ENCODE measurements at places on chromosomes 6 and 20.

DNA sequence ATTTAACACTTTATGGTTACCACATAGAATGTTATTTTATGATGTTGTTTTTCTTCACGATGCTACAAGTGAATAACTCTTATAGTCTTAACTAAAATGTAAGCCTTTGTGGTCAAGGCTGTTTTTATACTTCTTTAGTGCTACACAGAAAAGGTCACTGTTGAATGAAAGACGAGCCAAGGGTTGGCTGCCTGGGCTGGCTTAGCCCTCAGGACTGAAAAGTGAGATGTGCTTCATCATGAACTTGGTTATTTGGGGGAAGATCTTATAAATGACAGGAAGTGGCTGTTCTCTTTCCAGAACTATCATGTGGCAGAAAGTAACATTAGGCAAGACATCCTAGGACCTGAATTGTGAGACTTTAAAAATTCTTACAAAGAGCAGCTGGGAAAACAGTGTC, 404.0 kb downstream of the BTBD3 start:
- DNase-seq: no peak
- H3K4me1 ChIP-seq: no peaks in the 10 kb centered on the region
- H3K27ac ChIP-seq: no peak overlapping the region
- H3K27me3 ChIP-seq: no peaks in the 10 kb centered on the region
- H3K36me3 ChIP-seq: no peaks in the 10 kb centered on the region

DNA sequence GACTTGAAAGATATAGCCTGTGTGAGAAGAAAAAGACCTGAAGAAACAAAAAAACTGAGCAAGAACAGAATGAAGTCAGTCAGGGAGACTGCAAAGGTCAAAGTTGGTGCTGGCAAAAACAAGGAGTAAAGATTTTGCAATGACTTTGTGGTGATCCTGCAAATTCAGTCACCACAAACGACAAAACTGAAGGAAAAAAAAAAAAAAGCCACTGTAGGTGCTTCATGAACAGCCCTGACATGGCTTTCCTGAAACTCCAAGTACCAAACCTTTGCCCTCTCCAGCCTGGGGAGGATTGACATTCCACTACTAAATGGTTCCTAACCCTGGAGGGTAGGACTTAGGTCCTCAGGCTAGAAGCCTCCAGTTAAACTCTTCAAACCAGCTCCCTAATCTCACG, 114.7 kb upstream of the BEND3 start:
- H3K27me3 ChIP-seq: no peaks in the 10 kb centered on the region
- H3K4me1 ChIP-seq: no peaks in the 10 kb centered on the region
- H3K27ac ChIP-seq: no peak overlapping the region

DNA sequence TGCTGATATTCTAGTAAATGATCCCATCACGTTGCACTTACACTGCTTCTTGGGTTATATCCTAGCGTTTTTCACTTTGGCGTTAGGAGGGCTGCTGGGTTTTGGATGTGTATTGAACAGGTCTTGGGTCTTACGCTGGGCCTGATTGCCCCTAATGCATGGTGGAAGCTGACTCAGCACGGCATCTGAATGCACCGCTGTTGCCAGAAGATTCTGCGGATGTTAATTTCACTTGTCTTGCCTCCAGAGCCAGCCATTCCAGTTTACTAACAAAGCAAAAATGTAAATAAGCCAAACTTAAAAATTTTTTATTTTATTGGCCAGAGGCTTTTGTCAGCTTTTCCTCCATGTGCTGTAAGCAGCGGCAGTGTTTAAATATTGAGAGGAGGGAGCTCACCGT, 233.5 kb downstream of the TMEM242 start:
- H3K27ac ChIP-seq: no peak overlapping the region
- DNase-seq: no peak
- H3K27me3 ChIP-seq: no peaks in the 10 kb centered on the region

DNA sequence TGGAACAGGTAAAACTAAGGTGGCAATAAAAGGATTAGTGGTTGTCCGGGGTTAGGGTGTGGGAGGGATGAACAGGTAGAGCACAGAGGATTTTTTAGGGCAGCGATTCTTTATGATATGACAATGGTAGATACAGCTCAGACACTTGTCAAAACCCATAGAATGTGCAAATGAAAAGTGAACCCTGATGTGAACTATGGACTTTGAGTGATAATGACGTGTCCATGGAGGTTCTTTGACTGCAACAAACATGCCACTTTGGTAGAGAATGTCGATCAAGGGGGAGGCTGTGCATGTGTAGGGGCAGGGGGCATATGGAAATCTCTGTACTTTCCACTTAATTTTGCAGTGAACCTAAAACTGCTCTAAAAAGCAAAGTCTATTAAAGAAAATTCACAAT, 100.7 kb downstream of the LAMP5 start:
- H3K27ac ChIP-seq: no peak overlapping the region
- H3K27me3 ChIP-seq: no peaks in the 10 kb centered on the region
- no peaks in the 10 kb centered on the region for H3K4me1 ChIP-seq
- no peaks in the 10 kb centered on the region for H3K36me3 ChIP-seq
- no peak overlapping the region for H3K4me3 ChIP-seq
- DNase-seq: no peak

GRCh38 chr20:38311091-38311490, 7.1 kb downstream of the BPI start:
- no peaks in the 10 kb centered on the region for H3K4me1 ChIP-seq
- no peak overlapping the region for H3K27ac ChIP-seq
- no peak for DNase-seq

- no peaks in the 10 kb centered on the region for H3K36me3 ChIP-seq
- H3K27me3 ChIP-seq: no peaks in the 10 kb centered on the region
- no peak overlapping the region for H3K4me3 ChIP-seq
- no peak overlapping the region for H3K27ac ChIP-seq
Observed at GRCh38 chr20:1857466-1857865, 37.7 kb upstream of the SIRPA start.

DNA sequence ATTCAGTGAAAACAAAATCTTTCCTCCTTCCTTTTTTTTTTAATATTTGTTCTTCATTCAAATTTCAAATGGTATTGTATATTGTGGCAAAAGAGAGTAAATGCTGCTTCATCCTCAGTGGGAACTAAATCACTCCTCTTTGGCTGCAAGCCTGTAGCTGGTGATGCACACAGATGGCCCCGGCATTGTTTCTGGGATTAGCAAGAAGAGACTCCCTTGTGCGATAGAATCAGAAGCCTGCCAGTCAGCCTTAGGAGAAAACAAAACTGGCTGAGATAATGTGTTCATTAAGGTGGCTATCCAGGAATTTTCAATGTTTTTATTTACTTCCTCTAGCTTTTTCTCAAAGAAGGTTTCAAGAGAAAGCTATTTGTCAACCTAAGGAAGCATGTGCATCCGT, 20.7 kb upstream of the ELOVL2 start:
- H3K27ac ChIP-seq: no peak overlapping the region
- no peaks in the 10 kb centered on the region for H3K36me3 ChIP-seq
- H3K4me1 ChIP-seq: no peaks in the 10 kb centered on the region
- H3K27me3 ChIP-seq: no peaks in the 10 kb centered on the region
- H3K4me3 ChIP-seq: no peak overlapping the region

DNA sequence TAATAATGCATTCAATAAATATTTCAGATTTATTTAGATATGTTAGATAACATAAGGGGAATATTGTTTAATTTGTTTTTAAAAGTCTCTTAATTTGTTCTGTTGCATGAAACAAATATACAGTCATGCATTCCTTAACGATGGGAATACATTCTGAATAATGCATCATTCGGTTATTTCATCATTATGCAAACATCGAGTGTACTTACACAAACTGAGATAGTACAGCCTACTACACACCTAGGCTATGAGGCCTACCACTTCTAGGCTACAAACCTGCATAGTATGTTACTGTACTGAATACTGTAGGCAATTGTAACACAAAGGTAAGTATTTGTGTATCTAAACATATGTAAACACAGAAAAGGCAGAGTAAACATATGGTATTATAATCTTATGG, 118.7 kb downstream of the EPHA7 start:
- H3K4me1 ChIP-seq: no peaks in the 10 kb centered on the region
- H3K4me3 ChIP-seq: no peak overlapping the region
- H3K27ac ChIP-seq: no peak overlapping the region
- no peaks in the 10 kb centered on the region for H3K36me3 ChIP-seq
- DNase-seq: no peak

GRCh38 chr20:19113343-19113930, 99.0 kb upstream of the SLC24A3 start:
- H3K36me3 ChIP-seq: no peaks in the 10 kb centered on the region
- no peak for DNase-seq
- no peaks in the 10 kb centered on the region for H3K27me3 ChIP-seq
- H3K4me1 ChIP-seq: no peaks in the 10 kb centered on the region
- no peak overlapping the region for H3K27ac ChIP-seq

- no peak overlapping the region for H3K4me3 ChIP-seq
- no peaks in the 10 kb centered on the region for H3K36me3 ChIP-seq
- H3K4me1 ChIP-seq: no peaks in the 10 kb centered on the region
- no peak for DNase-seq
Observed at GRCh38 chr6:16352258-16352635, 113.9 kb downstream of the GMPR start.

GRCh38 chr20:18718129-18718528, 95.5 kb upstream of the SCP2D1 start:
- DNase-seq: no peak
- no peaks in the 10 kb centered on the region for H3K4me1 ChIP-seq
- no peaks in the 10 kb centered on the region for H3K36me3 ChIP-seq

- no peak overlapping the region for H3K4me3 ChIP-seq
- H3K36me3 ChIP-seq: no peaks in the 10 kb centered on the region
- no peaks in the 10 kb centered on the region for H3K27me3 ChIP-seq
- H3K4me1 ChIP-seq: no peaks in the 10 kb centered on the region
- DNase-seq: no peak
- H3K27ac ChIP-seq: no peak overlapping the region
Observed at GRCh38 chr6:46821458-46821881, 28.3 kb downstream of the MEP1A start.

DNA sequence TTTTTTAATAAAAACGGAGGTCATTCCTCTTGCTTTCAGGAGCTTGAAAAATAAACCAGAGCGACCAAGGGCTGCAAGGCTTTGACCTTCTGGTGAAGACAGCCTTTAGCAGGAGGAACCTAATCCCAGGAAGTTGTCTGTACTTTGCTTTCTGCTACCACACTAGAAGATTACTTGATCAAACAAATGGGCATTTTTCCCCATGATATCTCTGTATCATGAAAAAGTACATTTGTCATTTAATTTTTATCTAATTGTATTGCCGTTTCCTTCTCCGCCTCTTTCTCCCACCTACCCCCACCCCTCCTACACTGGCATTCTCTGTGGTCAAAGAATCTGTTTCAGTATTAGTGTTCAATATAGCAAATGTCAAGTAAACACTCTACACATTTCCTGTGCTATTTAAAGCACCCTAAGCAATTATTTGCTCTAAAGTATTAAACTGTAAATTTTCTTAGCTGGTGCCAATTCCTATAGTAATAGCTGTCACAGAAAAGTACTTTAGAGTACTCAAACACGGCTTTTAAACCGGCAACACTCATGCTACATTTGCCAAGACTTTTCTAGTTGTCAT, 29.7 kb downstream of the ATXN1 start:
- H3K4me1 ChIP-seq: no peaks in the 10 kb centered on the region
- DNase-seq: no peak
- H3K4me3 ChIP-seq: no peak overlapping the region
- H3K27me3 ChIP-seq: no peaks in the 10 kb centered on the region

- H3K36me3 ChIP-seq: no peaks in the 10 kb centered on the region
- H3K27me3 ChIP-seq: no peaks in the 10 kb centered on the region
- H3K27ac ChIP-seq: no peak overlapping the region
- no peaks in the 10 kb centered on the region for H3K4me1 ChIP-seq
- no peak for DNase-seq
Observed at GRCh38 chr6:28673787-28674671, 148.3 kb downstream of the GPX5 start.

GRCh38 chr20:45305262-45305661, 1.4 kb upstream of the RBPJL start:
- H3K4me1 ChIP-seq: no peaks in the 10 kb centered on the region
- DNase-seq: no peak
- H3K27ac ChIP-seq: no peak overlapping the region
- H3K27me3 ChIP-seq: peaks cover 14% of the 10 kb centered on the region

DNA sequence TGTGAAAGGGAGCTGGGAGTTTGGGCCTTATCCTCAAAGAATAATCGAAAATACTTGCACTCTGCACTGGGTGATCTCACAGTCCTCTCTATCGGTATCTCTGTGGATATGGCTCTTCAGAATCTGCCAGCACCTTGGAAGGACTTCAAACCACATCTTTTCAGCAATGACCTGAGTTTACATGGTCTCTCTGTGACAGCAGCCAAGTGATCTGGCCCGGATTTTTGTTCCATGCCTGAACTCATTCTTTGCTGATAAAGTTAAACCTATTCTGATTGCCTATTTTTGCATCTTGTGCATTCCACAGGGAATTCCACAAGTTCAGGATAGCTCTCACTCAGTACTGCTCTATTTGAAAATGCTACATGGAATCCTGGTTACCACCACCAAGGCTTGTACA, 98.9 kb downstream of the HDGFL1 start:
- H3K27me3 ChIP-seq: no peaks in the 10 kb centered on the region
- H3K4me1 ChIP-seq: no peaks in the 10 kb centered on the region
- DNase-seq: no peak
- no peak overlapping the region for H3K4me3 ChIP-seq
- peak overlapping the region; percentile 41 for H3K27ac ChIP-seq
- H3K36me3 ChIP-seq: no peaks in the 10 kb centered on the region

DNA sequence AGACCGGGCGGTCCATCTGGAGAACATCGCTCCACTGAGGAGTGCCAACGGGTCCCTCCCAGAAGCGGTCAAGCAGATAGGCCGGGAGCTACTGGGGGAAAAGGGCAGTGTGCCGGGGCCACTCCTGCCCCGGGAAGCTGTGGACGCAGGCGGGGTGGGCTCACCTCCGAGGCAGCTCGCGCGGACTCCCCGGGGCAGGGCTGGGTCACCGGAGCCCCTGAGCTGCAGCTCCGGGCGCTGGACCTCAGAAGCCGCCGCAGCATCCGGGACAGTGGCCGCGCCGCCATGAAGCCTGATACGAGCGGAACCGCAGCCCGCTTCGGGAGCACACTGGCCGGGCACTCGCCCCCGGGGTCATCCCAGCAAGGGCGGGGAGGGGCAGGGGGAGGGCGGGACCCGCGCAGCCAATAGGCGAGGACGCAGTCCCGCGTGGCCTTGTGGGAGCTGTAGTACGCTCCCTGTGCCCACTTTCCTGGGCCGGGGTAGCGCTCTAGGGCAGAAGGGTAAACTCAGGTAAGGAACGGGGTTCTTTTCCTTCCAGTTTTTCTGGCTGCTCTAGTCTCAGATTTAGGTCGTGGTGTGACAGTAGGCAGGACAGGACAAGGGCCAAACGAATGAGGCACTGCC, at the start of gene MOCS1:
Gene MOCS1 (minus strand): TSS at position 332 of the 627 bp plus-strand sequence. CDS start 45 bp downstream, at position 287.
- H3K27ac ChIP-seq: peak within 1 kb of the TSS; percentile 72
- peak within 1 kb of the TSS; percentile 96 for H3K4me3 ChIP-seq
- peak; percentile 70 for DNase-seq
- H3K36me3 ChIP-seq: no peaks in the 10 kb centered on the region
- no peaks in the 10 kb centered on the region for H3K27me3 ChIP-seq
- H3K4me1 ChIP-seq: peaks cover 3% of the 10 kb centered on the region

DNA sequence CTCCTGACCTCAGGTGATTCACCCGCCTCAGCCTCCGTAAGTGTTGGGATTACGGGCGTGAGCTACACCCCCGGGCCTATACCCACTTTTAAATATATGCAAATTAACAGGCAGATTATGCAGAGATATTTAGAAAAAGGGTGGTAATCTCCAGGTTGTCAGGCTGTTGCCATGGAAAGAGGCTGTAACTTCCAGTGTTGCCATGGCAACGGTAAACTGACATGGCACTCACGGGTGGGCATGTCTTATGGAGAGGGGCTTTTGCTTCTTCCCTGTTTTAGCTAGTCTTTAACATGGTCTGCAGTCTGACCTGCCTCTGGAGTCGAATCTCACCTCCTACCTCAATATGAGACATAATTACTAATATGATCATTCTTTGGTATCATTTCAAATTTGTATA, 44.9 kb downstream of the ZNF334 start:
- no peaks in the 10 kb centered on the region for H3K36me3 ChIP-seq
- no peak for DNase-seq
- no peak overlapping the region for H3K27ac ChIP-seq
- H3K4me3 ChIP-seq: no peak overlapping the region
